CD4-positive, alpha-beta T cell treated with Interleukin-15 for 1 hour (primary cell): ENCODE measurements at places on chromosomes 3 and 15.

DNA sequence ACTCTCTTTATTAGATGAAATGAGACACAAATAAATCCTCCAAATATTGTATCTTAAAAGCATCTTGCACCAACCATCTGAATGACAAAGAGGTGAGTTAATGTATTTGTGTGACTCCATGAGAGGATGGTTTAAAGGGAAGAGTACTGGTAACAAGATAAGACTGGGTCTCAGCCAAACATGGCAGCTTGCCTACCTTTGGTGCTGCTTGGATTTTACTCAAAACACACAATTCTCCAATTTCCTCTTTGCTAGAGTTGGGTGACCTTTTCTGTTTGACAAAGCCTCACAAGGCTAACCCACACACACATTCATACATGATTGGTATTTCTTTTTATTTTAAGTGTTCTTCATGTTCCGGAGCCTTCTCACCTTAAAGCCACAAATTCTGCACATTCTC, 506.4 kb downstream of the FGF12 start:
- no peak for DNase-seq

DNA sequence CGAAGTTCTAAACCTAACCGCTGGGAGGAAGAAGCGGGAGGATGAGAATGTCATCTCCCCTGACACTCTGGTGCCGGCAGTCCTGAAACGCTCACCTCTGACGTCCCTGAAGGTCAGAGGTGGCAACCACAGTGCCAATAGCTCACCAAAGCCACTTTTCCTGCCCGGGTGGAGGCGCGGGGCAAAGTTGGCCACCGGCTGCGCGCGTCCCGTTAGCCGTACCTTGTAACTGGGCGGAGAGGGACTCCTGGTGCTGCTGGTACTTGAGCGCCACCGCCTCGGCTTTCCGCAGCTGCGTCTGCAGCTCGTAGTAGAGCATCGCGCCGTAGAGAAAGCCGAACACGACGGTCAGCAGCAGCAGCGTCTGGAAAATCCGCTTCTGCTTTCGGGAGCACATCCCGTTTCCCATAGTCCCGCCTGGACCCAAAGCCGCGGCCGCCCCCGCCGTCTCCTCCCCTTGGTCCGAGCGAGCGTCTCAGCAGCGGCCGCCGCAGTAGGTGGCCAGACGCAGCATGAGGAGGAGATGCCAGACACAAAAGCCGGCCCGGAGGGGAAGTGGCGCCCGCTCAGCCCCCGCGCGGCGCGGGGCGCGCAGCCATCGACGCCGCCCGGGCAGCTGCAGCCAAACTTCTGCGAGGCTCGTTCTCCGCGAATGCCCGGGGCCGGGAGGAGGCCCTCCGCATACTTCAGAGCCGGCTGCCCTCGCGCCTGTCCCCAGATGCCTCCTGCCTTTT, 680 bp downstream of the GOLIM4 start:
- peak; percentile 49 for DNase-seq

- DNase-seq, result no peak
Measured at GRCh38 chr3:6989608-6990291, 128.8 kb downstream of the GRM7 start.

DNA sequence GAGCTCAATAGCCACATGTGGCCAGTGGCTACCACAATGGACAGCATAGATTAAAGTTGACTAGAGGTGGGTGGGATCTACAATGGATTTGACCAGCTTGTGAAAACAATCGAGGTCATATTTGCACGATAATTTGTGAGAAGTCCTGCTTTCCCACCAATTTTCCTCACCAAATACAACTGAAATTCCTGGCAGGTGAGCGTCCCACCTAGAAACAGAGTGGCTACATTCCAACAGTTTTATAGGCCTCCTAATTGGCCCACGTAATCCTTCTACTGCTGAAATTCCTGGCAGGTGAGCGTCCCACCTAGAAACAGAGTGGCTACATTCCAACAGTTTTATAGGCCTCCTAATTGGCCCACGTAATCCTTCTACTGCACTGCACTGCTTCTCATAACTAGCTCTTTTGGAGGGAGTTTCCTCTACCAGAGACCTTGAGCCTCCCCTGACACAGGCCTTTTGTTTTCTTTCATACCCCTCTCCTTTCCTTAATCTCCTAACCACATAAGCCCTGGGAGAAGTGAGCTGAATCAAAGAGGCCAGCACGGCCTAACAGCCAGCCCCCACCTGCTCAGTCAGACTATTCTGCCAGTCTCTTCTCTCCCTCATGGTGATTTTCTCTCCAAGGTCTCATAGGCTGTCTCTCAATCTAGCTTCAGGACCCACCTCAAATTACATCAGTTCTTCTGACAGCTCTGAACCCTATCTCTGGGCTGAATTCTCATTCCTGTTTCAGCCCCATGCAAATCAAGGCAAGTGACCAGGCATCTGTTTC, 80.2 kb downstream of the BFSP2 start:
- no peak for DNase-seq

DNA sequence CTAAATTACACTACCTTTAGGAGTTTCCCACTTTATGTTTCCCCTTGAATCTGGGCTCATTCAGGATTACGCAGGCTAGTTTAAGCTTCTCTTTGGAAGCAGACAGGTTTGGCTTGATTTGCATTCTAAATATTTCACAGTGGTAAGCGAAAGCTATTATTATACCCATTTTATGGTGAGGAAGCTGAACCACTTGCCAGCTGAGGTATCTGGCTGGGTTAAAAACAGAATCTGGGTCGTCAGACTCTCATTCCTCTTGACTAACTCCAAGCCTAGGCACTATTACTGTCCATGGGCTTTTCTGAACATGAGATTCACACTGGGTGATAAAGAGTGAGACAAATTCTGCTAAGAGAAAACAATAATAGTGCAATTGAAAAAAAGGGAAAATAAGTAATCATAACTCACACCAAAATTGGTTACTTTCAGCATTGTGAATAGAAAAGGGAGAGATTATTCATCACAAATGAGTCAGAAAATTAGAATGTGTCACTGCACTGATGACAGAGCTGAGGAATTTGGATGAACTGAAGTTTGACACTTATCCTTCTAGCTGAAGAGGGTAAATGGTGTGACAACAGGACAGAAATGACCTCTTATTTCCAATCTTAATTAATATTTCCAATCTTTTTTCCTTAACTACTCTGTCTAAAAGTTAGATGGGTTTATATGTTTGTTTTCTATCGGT, 211.3 kb downstream of the TIGIT start:
- no peak for DNase-seq
